Body of pancreas (tissue), 4 donors: ENCODE measurements at places on chromosomes 3 and 15. TPM values are rescaled to one million over a fixed set of nuclear protein-coding genes. Genes with fewer than 3 reads are reported as not detected.

DNA sequence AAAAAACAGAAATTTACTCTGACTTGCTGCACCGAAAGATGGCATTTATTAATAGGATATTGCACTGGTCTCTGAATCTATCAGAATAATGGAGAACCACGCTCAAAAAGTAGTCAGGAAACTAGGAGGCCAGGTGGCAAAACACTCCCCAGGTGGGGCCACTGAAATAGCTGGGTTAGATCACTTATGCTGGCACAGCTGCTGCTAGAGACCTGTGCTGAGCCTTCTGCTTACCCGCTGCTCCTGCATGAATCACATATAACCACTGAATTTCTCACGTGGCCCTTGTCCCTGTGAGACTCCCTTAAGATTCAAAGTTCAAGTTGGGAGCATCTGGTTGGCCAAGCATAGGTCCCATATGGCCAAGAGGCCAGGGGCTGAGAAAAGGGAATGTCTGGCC lies 66.0 kb upstream of the OXTR start:
- DNase-seq: no peak

DNA sequence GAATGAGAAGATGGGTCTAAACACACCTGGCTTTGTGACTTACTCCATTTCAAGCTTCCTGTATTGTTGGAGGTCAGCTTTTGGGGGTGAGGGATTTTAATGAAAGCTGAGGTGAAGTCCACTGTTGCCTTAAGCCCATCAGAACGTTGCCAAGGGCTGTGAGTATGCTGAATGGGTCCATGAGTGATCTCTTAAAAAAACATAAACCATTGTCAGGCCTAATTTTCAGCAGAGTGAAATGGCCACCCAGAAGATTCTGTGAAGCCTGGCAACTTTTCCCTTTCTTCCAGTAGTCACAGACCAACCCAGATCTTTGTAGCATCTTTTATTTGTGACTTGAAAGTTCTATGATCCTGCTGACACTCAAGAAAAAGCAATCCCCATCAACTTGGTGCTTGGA lies 87.0 kb downstream of the SMAD3 start:
- DNase-seq: no peak

Gene FHIT
- 15.8 TPM for total RNA-seq

- DNase-seq: no peak
Observed at GRCh38 chr15:40831861-40832260, 3.4 kb upstream of the PPP1R14D start.

DNA sequence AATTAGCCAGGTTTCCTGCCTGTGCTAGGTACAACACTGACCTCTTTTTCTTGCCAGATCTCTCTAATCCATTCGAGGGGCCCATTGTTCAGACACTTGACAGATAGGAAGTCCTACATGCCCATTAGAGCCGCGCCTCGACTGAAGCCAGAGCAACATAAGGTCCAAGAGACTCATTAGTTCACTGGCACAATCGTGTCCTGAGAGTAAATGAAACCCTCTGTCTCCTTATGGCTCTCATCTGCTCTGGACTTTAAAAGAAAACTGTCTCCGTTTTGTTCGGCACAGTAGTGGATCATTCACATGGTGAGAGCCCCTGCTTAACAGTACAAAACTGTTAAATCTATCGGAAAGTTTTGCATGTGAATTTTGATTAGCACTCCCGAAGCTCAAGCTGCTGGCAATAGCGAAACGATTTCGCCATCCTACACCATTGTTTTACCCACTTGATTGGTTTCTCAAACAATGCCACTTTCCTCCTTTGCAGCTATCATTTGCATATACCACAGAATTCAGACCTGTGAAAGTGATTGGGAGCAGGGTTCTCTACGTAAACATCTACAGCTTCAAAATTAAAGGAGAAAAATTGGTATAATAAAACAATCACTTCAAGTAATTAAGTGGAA lies 19.0 kb upstream of the C15orf61 start:
- DNase-seq: no peak
